Transverse colon (tissue), 4 donors: ENCODE measurements at places on chromosomes 4 and X. TPM values are rescaled to one million over a fixed set of nuclear protein-coding genes. Genes with fewer than 3 reads are reported as not detected.

The IGSF1 gene
- not detected for total RNA-seq

The RTL3 gene
- total RNA-seq: 0.14 TPM

The LRIT3 gene
- total RNA-seq: 0.14 TPM

The RASL11B gene
- total RNA-seq: not detected

The RAB41 gene
- total RNA-seq: 0.68 TPM

The IRF2 gene
- 15.3 TPM for total RNA-seq

The AGTR2 gene
- total RNA-seq: not detected

The FAM47A gene
- total RNA-seq: not detected

The HTN1 gene
- total RNA-seq: not detected

The HMGN5 gene
- total RNA-seq: 5.7 TPM

The IL1RAPL1 gene
- total RNA-seq: not detected

The HMX1 gene
- total RNA-seq: not detected

The LNX1 gene
- 35.5 TPM for total RNA-seq

The SLC25A14 gene
- 10.0 TPM for total RNA-seq

- H3K4me3 ChIP-seq: no peak overlapping the region
- no peaks in the 10 kb centered on the region for H3K4me1 ChIP-seq
- no peaks in the 10 kb centered on the region for H3K36me3 ChIP-seq
- no peak for DNase-seq
These were observed 264.3 kb downstream of the NPFFR2 start for GRCh38 chr4:72295966-72296557.

- peaks cover 20% of the 10 kb centered on the region for H3K4me1 ChIP-seq
- peak overlapping the region; percentile 96 for H3K27ac ChIP-seq
- peak overlapping the region; percentile 78 for H3K4me3 ChIP-seq
- H3K27me3 ChIP-seq: no peaks in the 10 kb centered on the region
- DNase-seq: peak; percentile 83
These were observed 968 bp upstream of the NELFA start for GRCh38 chr4:2009651-2010233.

GRCh38 chr4:117700111-117700892 is 334.0 kb upstream of the NDST3 start:
- no peaks in the 10 kb centered on the region for H3K4me1 ChIP-seq
- H3K36me3 ChIP-seq: no peaks in the 10 kb centered on the region
- no peak overlapping the region for H3K4me3 ChIP-seq
- no peaks in the 10 kb centered on the region for H3K27me3 ChIP-seq
- DNase-seq: no peak

- H3K27me3 ChIP-seq: peaks cover 97% of the 10 kb centered on the region
- H3K36me3 ChIP-seq: no peaks in the 10 kb centered on the region
- DNase-seq: peak; percentile 51
- H3K27ac ChIP-seq: no peak within 1 kb of the TSS
- no peak within 1 kb of the TSS for H3K4me3 ChIP-seq
- peaks cover 3% of the 10 kb centered on the region for H3K4me1 ChIP-seq
These were observed at the start of gene ARX for GRCh38 chrX:25015486-25016360. Gene ARX (minus strand): TSS chrX:25015965. CDS start chrX:25015737, 228 bp downstream.

- DNase-seq: no peak
- H3K27me3 ChIP-seq: no peaks in the 10 kb centered on the region
- no peak overlapping the region for H3K4me3 ChIP-seq
- H3K36me3 ChIP-seq: no peaks in the 10 kb centered on the region
- no peaks in the 10 kb centered on the region for H3K4me1 ChIP-seq
- no peak overlapping the region for H3K27ac ChIP-seq
These were observed 808.9 kb downstream of the RPA4 start for GRCh38 chrX:97692575-97692974.

DNA sequence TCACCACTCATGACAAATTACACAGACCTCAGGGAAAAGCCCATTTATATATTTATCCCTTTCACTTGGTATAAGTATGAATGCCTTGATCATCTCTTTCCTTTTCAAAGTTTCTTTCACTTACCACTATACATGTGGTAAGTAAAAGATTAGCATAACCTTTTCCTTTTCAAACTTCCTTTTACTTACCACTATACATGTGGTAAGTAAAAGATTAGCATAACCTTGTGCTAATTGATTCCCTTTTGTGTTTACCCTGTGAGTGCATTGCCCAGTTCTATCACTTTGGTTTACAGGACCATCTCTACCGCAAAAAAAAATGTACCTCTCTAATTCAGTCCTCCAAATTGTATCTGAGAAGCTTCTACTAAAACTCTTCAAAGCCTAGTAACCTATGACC is 32.7 kb upstream of the TCEANC start:
- no peak for DNase-seq
- no peak overlapping the region for H3K4me3 ChIP-seq
- no peaks in the 10 kb centered on the region for H3K36me3 ChIP-seq
- H3K27me3 ChIP-seq: no peaks in the 10 kb centered on the region

GRCh38 chr4:159341522-159341921 is 238.6 kb downstream of the RAPGEF2 start:
- no peaks in the 10 kb centered on the region for H3K27me3 ChIP-seq
- no peak overlapping the region for H3K4me3 ChIP-seq
- DNase-seq: no peak
- H3K4me1 ChIP-seq: no peaks in the 10 kb centered on the region

DNA sequence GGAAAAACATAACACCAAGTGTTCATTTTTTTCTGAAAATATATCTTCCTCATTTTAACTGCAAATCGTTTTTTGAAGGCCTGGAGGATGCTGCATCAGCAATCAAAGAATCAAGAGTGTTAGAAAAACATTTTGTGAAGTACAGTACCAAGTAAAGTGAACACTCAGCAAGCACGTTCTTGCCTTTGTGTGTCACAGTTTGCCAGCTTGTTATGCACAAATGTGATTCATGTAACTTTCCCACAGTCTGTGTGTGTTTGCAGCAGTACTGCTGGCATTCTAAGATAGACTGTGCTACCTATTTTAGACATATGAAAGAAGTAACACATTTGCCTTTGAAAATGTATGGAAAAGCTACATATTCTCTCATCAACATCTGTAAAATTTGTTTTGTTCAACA is 1617.7 kb downstream of the RPA4 start:
- H3K27ac ChIP-seq: no peak overlapping the region
- H3K4me3 ChIP-seq: no peak overlapping the region
- H3K4me1 ChIP-seq: no peaks in the 10 kb centered on the region

DNA sequence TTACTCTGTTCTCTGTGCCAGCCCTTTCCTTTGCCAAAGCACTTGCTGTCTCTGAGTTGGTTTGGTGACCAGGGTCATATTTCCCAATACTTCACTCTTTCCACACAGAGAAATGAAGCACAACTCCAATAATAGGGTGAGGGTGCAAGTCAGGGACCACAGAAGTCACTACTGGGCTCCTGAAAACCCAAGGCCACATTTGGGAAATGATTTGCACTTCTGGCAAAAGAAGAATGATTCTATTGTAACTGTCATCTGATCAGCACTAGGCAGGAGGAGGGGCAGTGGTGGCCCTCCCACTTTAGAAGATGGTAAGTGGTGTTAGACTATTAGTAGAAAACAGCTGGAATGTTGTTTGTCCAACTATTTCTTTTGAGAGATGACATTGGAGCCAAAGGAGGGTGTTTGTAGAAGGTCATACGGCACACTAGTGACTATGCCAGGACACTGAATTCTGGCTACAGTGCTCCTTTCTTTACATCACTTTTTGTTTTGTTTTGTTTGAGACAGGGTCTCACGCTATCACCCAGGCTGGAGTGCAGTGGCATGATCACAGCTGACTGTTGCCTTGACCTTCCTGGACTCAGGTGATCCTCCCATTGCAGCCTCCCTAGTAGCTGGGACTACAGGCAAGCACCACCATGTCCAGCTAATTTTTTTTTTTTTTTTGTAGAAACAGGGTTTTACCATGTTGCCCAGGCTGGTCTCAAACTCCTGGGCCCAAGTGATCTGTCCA is 10.8 kb upstream of the HADH start:
- no peak overlapping the region for H3K27ac ChIP-seq
- no peaks in the 10 kb centered on the region for H3K27me3 ChIP-seq
- H3K4me1 ChIP-seq: no peaks in the 10 kb centered on the region
- H3K36me3 ChIP-seq: no peaks in the 10 kb centered on the region

DNA sequence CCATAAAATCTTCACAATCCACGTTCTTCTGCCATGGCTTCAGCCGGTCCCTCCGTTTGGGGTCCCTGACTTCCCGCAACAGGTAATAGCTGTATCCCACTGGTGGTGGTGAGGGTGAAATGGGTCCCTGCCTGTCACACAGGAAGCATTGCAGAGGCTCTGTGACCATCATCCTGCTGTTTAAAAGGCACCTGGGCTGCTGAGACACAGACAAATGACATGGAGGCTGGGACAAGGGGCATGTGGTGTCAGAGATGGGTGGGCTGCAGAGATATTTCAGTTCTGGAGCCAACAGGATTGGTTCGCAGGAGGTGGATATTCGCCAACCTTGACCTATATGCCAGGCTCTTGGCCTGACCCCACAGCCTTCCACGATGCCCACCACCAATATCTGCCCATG is 82.1 kb downstream of the JAKMIP1 start:
- H3K36me3 ChIP-seq: no peaks in the 10 kb centered on the region
- H3K27ac ChIP-seq: no peak overlapping the region
- H3K27me3 ChIP-seq: no peaks in the 10 kb centered on the region
- no peak overlapping the region for H3K4me3 ChIP-seq

- no peak for DNase-seq
- H3K36me3 ChIP-seq: no peaks in the 10 kb centered on the region
- H3K27me3 ChIP-seq: no peaks in the 10 kb centered on the region
- H3K4me3 ChIP-seq: no peak overlapping the region
- H3K4me1 ChIP-seq: peaks cover 18% of the 10 kb centered on the region
These were observed 6.5 kb downstream of the TIFA start for GRCh38 chr4:112279025-112279881.

DNA sequence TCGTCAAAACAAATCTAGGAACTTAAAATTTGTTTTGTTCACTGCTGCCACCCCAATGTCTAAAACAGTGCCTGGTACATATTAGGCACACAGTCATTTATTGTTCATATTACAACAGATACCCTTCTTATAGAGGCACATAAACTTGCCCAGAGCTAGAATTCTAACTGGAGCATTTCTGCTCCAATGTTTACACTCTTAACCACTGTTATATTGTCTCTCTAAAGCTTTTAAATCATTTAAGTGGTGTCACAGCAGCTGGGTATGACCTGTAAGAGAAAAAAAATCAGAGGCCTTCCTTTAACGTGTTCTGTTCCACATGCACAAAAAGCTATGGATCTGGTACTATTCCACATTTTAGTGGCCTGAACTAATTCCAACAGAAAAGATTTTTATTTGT is 3.0 kb downstream of the UBE2D3 start:
- peak overlapping the region; percentile 98 for H3K4me3 ChIP-seq
- no peaks in the 10 kb centered on the region for H3K36me3 ChIP-seq
- peaks cover 32% of the 10 kb centered on the region for H3K4me1 ChIP-seq
- no peaks in the 10 kb centered on the region for H3K27me3 ChIP-seq
- peak overlapping the region; percentile 100 for H3K27ac ChIP-seq

GRCh38 chr4:15314974-15315373 is 112.9 kb upstream of the C1QTNF7 start:
- H3K27ac ChIP-seq: no peak overlapping the region
- no peak overlapping the region for H3K4me3 ChIP-seq
- H3K36me3 ChIP-seq: no peaks in the 10 kb centered on the region
- no peaks in the 10 kb centered on the region for H3K4me1 ChIP-seq
- no peak for DNase-seq

- H3K27ac ChIP-seq: no peak overlapping the region
- no peaks in the 10 kb centered on the region for H3K4me1 ChIP-seq
- no peak overlapping the region for H3K4me3 ChIP-seq
- no peaks in the 10 kb centered on the region for H3K27me3 ChIP-seq
- H3K36me3 ChIP-seq: no peaks in the 10 kb centered on the region
These were observed 26.2 kb upstream of the TMPRSS11D start for GRCh38 chr4:67909905-67910584.

DNA sequence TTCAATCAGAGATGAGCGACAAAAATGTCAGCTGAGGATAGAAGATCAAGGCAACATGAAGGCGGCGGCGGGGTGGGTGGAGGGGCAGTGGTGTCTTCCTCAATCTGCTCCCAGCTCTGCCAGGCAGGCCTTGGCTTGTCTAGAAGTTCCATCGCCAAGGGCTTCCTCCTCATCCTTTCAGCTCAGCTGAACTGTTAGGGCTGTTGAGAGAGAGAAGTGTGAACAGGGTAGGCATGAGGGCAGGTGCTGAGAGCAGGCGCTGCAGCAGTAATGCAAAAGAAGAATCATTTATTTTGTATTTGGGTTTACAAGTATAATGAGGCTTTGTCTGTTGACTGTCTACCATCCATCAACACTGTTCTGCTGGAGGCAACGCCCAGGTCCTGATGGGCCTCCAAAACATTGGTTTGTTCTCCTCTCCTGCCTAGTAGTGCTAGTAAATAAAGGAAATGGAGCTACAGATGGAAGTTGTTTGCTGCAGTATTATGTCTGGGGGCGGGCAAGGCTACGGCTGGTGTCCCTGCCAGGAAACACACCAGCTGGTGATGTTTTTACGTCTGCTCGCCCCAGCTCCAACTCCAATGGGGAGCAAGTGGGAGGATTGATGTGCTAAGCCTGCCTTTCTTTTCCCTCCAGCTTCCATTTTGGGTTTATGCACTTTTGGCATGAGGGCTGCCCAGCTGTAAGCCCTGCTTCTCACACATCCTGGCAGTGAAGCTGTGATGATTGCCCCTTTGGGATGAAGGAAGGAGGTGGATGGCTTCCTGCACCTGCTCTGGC is 139.4 kb upstream of the BOD1L1 start:
- H3K4me3 ChIP-seq: no peak overlapping the region
- no peaks in the 10 kb centered on the region for H3K27me3 ChIP-seq
- H3K27ac ChIP-seq: no peak overlapping the region
- H3K4me1 ChIP-seq: no peaks in the 10 kb centered on the region
- no peaks in the 10 kb centered on the region for H3K36me3 ChIP-seq
- DNase-seq: no peak

DNA sequence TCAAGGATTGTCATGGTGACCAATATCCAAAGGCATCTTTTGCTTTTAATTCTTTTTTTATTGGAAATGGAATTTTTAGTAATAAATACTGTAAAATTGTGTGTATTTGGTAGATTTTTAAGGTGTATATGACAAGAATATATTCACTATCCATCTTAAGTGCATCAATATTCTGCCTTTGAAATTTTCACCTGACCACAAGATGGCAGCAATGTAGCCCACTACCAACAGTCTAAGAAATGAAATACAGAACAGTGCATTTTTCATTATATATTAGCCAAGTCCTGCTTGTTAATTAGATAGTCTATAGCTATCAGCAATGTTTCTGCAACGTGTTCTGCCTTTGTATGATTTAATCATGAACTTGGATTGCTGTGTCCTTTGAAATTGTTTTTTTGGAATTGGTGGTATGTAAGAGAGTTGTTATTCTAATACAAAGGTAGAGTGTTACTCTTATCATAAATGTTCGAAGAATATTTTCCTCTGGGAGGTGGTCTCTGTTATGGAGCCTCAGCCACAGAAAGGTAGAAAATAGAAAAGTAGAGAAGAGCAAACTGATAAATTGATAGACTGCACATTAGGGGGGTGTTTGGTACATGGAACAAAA is 38.2 kb downstream of the HPGDS start:
- no peaks in the 10 kb centered on the region for H3K4me1 ChIP-seq
- H3K27me3 ChIP-seq: no peaks in the 10 kb centered on the region
- H3K4me3 ChIP-seq: no peak overlapping the region
- H3K36me3 ChIP-seq: no peaks in the 10 kb centered on the region
- no peak overlapping the region for H3K27ac ChIP-seq
- no peak for DNase-seq
